ENCODE measurements at places on chromosomes 6 and 20. TPM values are rescaled to one million over a fixed set of nuclear protein-coding genes. Genes with fewer than 3 reads are reported as not detected.
A peak's percentile ranks its signal among the peaks of the same experiment; 100 is the strongest.

DNA sequence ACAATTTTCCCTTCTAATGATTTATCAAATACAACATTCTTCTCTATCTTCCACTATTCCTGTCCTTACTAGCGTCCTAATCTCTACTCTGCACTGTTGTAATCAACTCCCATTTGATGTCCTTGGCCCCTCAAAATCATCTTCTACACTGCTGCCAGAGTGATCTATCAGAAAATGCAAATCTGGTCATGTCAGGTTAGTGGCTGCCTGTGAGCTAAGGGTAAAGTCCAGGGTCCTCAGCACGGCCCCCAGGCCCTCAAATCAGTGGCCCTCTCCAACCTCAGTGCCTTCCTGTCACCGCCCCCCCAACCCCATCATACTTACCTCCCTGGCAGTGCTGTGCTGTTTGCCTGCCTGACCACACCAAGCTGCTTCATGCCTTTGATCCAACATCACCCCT is 3.8 kb downstream of the LYRM4 start:
- no peak for DNase-seq

GRCh38 chr6:160279850-160280249 is 21.2 kb upstream of the SLC22A2 start:
- no peak for DNase-seq

GRCh38 chr6:52551483-52552277 is 25.2 kb downstream of the TRAM2 start:
- peak; percentile 82 for DNase-seq

The PAK5 gene
- 0.04 TPM for polyA plus RNA-seq

DNA sequence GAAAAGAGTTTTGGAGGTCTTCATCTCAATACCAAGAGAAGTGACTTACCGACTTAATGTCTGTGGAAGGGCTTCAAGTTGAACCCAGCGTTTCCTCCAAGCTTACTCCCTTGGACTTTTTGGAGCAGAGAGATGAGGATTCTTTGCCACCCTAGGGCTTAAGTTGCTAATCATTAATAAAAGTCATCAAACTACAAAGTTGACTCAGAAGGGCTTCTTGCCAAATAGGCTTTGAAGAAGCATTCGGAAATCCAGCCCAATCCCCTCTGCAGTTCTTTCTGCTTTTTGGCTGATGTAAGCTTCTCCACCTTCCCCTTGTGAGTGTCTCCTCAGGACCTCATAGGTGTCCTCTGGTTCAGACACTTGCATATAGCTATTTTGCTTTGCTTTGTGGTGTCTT is at the start of gene SLC17A3:
SLC17A3 (minus strand) TSS at position 126 of the 400 bp plus-strand sequence. CDS start 5,856 bp downstream, outside the sequence.
- no peak for DNase-seq

GRCh38 chr6:107821591-107821990 is 2.5 kb downstream of the SCML4 start:
- no peak for DNase-seq

- DNase-seq, result no peak
Measured at GRCh38 chr6:143647732-143648131, 30.0 kb upstream of the PHACTR2 start.

DNA sequence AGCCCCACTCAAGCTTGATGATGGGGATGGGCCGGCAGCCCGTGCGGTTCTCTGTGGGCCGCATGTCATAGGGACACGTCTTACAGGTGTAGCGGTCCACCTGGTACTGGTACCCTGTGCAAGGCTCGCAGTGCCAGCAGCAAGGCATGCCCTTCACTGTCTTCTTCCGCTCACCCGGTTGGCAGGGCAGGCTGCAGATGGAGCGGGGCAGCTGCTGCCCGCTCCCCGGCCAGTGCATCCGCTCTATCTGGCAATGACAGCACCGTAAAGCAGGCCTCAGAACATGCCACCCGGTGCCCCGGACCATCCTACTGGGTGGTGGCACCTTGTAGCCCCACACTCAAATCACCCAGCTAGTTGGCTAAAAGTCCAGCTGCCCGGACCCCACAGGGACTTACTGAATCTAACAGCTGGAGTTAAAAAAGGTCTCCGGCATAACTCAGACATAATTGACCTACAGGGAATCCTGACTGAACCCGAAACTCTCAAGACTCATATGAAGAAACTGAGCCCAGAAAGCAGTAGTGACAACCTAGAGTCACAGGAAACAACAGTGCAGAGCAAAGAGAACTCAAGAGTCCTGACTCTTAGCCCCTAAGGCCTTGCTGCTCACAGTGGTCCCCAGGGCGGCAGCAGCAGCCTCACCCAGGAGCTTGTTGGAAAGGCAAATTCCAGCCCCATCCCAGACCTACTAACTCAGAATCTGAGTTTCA is 109.4 kb downstream of the GRM4 start:
- DNase-seq, result no peak

DNA sequence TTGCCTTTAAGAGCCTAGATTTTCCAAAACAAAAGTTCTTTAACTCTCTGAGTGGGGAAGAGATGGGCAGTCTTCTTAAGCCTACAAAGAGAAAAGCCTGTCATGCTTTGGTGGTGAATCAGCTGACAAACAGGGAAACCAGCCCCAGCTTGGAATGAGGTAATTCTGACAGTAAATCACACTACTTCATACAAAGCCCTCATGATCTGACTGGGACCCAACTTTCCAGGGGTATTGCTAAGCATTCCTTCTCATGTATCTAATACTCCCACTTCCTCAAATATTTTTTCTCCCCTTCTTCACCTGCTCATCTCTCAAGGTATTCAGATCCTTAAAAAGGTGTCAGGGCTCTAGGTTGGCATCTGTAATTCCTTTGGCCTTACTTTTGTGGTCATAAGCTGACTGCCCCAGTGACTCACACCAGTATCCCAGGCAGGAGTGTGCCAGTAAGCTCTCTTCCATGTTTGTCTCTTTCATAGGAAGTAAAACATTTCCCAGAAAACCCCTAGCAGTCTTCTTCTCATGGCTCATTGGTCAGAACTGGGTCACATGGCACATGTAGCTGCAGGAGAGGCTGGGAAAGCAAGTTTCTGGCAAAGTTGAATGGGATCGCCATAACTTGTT is 15.0 kb upstream of the TBC1D22B start:
- no peak for DNase-seq

GRCh38 chr20:1376408-1377270 is 16.2 kb downstream of the FKBP1A start:
- no peak for DNase-seq

- no peak for DNase-seq
Measured at GRCh38 chr6:49479308-49479970, 16.3 kb downstream of the CENPQ start.

DNA sequence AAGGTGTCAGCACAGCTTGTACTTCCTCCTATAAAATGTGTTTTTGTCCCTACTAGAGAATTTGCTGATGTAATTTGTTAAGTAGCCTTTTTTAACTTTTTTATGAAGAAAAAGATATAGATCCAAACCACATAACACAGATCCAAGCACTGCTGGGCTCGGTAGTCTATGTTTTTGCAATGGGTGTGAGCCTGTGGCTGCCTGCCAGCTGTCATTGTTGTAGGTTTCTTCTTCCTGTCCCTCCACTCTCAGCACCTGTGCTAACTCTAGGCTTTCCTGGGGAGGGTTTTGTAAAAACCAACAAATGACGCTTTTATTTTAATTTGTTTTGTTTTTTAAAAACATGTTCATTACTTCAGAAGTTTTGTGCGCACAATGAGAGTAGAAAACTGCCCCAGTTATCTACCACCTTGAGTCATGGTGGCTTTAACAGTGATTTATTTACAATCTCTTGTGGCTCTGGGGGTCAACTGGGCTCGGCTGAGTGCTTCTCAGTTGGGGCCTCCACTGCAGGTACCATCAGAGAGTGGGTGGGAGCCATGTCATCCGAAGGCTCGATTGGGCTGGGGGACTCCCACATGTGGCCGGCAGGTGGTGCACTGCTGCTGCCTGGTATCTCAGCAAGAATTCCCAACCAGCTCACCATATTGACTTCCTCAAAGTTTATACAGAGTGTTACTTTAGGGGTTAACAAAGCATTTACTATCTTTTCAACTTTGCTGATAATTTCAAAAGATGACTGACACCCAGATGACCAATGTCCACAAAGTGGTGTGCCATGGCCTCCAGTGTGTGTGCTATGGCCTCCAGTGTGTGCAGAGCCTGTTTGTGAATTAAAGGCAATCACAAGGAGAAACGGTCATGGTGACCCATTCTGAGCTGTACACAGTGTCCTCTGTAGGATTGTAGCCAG is 3.0 kb upstream of the CCR6 start:
- DNase-seq, result no peak

DNA sequence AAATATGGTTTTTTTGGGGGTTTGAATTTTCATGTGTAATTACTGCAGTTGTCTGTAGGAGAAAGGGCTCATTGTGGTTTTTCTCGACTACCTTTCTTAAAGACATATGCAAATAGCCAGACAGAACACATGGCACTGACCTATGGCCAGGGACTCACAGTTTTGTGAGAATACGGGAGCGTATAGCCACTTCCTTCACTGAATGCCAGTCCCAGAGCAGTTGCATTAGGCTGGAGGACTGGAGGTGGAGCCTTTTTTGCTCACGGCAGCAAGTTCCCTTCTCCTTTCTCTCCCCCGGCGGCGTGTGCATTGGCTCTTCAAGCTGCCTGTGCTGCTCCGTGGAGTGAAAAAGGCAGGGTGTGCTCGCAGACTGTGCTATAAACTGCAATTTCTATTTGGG is 114.9 kb downstream of the AKAP7 start:
- peak; percentile 84 for DNase-seq
